ENCODE measurements at places on chromosomes 12 and 14.
A peak's percentile ranks its signal among the peaks of the same experiment; 100 is the strongest.

- no peak for DNase-seq
These were observed 148.7 kb downstream of the ETV6 start for GRCh38 chr12:11798006-11798708.

- DNase-seq: peak; percentile 28
These were observed 61.0 kb downstream of the EPS8 start for GRCh38 chr12:15728118-15728598.

GRCh38 chr12:108633534-108634248, at the start of gene SELPLG:
Gene SELPLG, minus strand, starts transcription at chr12:108633894. Its CDS starts 9,587 bp downstream, at chr12:108624307.
- no peak for DNase-seq

DNA sequence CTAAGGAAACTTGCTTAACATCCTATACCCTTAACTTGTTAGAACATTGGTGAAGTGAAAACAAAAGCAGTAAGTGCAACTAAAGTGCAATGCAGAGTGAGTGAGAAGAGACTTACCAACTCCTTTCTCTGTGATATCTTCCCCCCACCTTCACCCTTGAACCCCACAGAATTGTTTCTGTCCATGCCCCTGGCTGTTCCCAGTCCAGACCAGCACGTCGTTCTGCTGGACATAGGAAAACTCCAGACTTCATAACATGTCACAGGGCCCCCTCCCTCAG, 91.9 kb downstream of the DAD1 start:
- DNase-seq: no peak

- no peak for DNase-seq
These were observed 11.9 kb upstream of the KLRB1 start for GRCh38 chr12:9619411-9620179.

- DNase-seq: no peak
These were observed 631 bp downstream of the PPM1H start for GRCh38 chr12:62934239-62934798.

GRCh38 chr12:3311027-3311402, 180.0 kb upstream of the PRMT8 start:
- DNase-seq: no peak

DNA sequence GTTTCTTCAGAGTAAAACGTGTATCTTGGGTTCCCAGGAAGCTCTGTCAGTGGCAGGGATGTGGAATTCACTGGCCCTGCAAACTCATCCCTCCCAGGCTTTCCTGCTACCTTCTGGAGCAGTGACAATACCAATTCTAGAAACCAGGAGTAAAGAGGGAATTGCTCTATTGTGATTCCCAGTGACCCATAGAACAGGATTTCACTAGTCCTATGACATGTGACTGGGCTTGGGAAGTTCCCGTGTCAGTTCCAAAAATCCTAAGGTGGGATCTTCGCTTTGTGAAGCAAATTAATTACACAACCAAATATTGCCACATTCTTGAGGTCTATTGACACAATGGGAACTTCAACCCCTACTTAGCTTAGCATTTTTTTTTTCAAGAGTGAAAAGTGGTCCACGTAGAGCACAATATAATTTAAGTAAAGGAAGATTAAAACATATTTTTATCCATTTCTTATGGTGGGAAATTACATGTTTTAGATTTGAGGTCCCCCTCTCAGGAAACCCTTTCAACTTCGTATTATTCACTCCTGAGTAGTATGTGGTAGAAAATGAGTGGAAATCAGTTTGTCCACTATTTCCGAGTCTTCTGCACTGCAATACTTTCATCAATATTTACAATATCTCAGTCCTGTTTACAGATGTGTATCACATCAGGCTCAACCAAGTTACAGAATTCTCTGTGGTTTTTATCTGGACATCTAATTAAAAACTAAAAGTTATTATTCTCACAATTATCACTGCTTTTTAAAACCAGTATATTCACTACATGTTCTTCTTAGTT, 88.9 kb upstream of the SOX5 start:
- no peak for DNase-seq

- no peak for DNase-seq
These were observed 64.3 kb downstream of the PCNX1 start for GRCh38 chr14:70971560-70971959.

GRCh38 chr12:113135178-113136127, at the start of gene RASAL1:
Gene RASAL1, minus strand, starts transcription at chr12:113135761. Its CDS starts 299 bp downstream, at chr12:113135462.
- no peak for DNase-seq

- no peak for DNase-seq
These were observed 229.2 kb downstream of the ALX1 start for GRCh38 chr12:85509081-85509856.

DNA sequence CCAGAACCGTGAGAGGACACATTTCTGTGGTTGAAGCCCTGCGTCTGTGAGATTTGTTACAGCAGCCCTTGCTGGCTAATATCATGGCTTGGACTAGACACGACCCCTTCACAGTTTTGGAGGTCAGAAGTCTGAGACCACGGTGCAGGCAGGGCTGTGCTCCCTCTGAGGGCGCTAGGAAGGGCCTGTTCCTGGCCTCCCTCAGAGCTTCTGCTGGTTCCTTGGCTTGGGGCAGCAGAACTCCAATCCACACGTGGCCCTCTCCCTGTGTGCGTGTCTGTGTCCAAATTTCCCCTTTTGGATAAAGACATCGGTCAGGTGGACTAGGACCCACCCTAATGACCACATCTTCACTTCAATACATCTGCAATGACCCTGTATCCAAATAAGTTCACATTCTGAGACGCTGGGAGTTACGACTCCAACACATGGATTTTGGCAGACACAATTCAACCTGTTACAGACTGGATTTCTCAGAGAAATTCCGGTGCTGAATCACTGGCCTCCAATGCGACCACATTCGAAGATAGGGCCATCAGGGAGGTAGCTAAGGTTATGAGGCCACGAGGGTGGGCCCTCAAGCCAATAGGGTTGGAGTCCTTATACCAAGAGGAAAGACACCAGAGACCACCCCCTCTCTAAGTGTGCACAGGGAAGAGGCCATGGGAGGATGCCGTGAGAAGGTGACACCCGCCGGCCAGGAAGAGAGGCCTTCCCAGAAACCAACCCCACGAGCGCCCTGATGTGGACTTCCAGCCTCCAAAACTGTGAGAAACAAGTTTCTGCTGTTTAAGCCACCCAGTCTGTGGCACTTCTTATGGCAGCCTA, 43.6 kb upstream of the PPP2R5C start:
- DNase-seq: no peak

GRCh38 chr14:92959761-92960680, 37.1 kb downstream of the CHGA start:
- DNase-seq: no peak

GRCh38 chr12:30870491-30871265, 55.9 kb upstream of the TSPAN11 start:
- DNase-seq: no peak

DNA sequence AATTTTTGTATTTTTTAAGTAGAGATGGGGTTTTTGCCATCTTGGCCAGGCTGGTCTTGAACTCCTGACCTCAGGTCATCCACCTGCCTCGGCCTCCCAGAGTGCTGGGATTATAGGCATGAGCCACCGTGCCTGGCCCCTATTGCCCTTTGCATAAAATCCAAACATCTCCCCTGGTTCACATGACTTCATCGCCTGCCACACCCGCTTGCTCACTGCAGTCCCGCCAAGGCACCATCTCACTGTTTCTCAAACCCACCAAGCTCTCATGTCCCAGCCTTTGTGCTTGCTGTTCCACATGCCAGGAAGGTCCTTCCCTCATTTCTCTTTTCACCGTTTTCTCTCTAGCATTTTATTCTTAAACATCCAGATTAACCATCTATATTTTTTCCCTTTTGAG, 9.7 kb downstream of the RHOF start:
- DNase-seq: no peak

GRCh38 chr12:131975228-131975627, 25.5 kb downstream of the EP400 start:
- DNase-seq: no peak

Data from fibroblast of skin of left biceps (primary cell).